Activated CD8-positive, alpha-beta memory T cell treated with anti-CD3 and anti-CD28 coated beads for 1 hour (primary cell): ENCODE measurements at places on chromosomes 11 and 22.

DNA sequence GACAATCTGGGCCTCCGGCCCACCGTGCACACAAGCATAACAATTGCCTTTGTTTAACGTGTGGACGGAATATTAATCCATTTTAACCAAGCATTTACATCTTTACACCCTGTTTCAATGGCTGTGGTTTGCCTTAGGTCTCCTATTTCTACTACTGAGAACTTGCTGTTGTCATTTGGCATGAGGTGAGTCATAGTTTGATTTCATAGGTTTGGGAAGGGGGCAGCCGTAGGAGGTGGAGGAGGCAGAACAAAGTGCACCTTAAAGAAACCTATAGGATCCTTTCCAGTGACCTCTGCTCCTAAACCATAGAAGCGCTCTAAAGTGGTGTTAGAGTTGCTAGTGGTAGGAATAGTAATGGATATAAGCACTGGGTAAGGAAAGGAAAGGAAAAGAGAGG is 59.4 kb downstream of the ARHGAP42 start:
- DNase-seq = no peak

DNA sequence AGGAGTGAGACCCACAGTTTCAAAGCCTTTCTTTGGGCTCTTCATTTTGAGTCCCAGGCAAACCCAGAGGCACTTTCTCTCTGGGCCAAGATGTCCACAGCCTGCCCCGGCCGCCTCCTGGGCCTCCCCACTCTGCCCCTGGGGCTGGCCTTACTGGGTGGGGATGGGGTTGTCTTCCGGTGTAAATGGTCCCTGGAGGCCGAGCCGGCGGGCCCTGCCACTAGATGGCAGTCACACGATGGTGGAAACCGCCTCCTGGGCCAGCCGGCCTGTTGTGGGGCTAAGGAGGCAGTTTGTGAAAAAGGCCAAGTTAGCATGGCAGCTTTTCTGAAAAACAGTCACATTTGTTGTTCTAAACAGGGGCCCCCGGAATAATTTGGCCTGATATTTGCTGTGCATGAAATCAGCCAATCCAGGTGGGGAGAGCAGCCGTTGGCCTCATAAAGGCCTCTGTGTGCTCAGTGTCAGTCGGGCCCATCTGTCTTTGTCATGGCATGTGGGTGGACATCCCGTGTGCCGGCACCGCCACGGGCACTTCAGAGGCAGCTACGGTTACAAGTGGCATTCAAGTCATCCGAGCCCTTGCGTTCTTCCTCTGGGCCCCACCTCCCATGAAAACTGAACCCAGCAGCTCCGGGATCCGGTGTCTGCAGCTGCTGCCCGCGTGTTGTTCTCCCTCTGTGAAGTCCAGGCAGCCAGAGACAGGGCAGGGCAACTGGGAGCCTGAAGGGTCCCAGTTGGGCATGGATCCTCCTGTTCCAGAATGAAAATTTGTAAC is 6.5 kb downstream of the MRPL23 start:
- DNase-seq = no peak

- no peak for DNase-seq
Observed at GRCh38 chr11:64604458-64605243, 13.6 kb downstream of the SLC22A12 start.

DNA sequence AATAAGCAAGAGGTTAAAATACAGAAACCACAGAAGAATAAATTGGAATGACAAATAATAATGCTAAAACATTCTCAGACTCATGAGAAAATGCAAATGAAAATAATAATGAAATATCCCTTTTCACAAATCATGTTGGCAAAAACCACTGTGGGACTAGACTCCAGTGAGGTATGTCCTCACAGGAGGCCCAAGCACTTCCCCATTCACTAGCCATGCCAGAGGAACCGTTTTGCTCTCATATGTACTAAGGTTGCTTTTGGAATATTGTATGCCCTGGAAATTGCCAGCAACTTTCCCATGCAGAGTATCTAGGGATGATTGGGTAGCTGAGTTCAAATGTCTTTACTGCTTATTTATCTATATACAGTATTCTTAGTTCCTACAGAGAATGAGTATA is 106.2 kb upstream of the CHORDC1 start:
- no peak for DNase-seq

- DNase-seq = no peak
Observed at GRCh38 chr11:118842369-118842768, 41.3 kb upstream of the CXCR5 start.

GRCh38 chr11:92837595-92837994 is 131.9 kb upstream of the MTNR1B start:
- no peak for DNase-seq
